Stimulated activated CD8-positive, alpha-beta memory T cell treated with anti-CD3 and anti-CD28 coated beads, Interleukin-4, amount 100 ng/mL, for 1 hour (primary cell): ENCODE measurements at places on chromosomes 2 and 18.

GRCh38 chr2:171741189-171741588, 53.9 kb downstream of the DYNC1I2 start:
- DNase-seq = no peak

- DNase-seq = no peak
Observed at GRCh38 chr2:231483398-231484329, 19.4 kb upstream of the NCL start.

GRCh38 chr2:7480431-7480830, 563.2 kb downstream of the RNF144A start:
- DNase-seq = no peak

DNA sequence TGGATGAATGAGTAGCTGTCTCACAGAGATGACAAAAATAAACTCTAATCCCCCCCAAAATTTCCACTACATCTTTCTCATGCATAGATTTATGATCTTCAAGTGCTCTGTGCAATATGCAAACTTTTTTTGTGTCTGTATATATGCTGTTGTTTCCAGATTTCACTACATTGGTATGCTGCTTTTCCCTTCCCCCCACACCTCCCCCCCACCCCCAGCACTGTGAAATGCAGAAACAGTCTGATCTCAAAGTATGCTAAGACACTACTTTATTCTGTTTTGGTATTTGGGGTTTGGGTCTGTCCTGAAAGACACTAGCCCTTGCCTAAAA, 524 bp upstream of the KLHL14 start:
- DNase-seq = no peak

- no peak for DNase-seq
Observed at GRCh38 chr18:32310774-32311173, 120.9 kb downstream of the MEP1B start.

GRCh38 chr18:31225668-31226067, 63.0 kb upstream of the DSC1 start:
- DNase-seq = no peak

DNA sequence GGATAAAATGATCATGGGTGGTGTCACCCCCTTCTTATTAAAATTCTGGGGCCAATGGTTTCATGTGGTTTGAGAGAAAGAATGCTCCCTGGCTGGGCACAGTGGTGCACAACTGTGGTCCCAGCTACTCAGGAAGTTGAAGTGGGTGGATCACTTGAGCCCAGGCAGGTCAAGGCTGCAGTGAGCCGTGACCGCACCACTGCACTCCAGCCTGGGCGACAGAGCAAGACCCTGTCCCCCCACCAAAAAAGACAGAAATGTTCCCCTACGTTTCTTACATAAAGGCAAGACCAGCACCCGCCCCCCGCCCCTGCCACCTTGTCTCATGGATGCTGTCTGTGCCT, 53.0 kb upstream of the ID2 start:
- no peak for DNase-seq

- DNase-seq = no peak
Observed at GRCh38 chr18:10604182-10604581, 78.4 kb downstream of the NAPG start.

DNA sequence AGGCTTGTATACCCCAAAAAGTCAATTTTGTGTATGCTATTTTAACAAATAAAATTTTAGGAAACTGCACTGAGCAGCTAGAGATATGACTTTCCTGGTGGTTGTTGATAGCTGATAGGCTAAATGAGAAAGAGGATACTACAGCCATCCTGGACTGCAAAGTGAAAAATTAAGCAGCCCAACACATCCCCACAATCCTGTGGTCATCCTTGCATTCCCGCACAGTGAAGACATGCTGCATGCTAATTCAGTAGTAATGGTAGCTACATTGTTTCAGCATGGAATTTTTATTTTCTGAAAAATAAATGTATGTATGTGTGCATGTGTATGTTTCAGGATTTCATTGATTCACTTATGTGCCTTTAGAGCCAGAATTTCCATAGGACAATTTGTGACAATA, 124.2 kb upstream of the CCDC68 start:
- no peak for DNase-seq

DNA sequence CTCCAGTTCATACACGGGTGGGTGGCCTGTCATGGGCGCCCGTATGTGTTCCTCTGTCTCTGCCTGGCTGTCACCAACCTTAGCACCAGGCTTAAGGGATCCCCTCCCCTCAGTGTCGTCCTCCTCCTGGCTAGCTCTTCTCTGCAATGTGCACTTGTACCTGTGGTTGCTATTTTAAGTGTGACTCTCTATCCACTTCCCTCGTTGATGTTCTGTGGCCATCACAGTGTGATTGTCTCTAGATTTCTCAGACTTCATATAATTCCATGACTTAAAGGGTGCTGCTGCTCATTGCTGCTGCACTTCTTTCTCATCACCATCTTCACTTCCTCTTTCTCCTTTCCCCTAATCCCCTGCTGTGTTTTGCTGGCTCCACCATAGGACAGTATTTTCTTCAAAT, 143.4 kb downstream of the EML6 start:
- DNase-seq = no peak

GRCh38 chr2:197031803-197032202, 105.3 kb upstream of the PGAP1 start:
- no peak for DNase-seq

DNA sequence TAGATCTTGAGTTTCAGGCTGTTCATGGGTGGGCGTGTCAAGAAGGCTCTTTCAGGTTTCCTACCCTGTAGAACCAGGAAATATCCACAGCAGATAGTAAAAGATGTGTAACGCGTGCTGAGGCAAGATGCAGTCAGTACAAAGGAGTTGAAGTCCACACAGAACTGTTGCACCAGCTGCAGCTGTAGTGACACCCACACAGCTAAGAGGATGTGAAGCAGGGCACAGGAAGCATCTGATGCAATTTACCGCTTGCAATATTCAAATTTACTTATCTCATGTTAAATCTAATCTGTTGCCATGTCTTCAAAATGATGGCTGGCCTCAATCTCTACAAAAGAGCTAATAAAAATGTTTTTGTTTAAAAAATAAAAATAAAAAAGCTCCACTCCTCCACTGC, 132.8 kb downstream of the ARHGAP15 start:
- no peak for DNase-seq

DNA sequence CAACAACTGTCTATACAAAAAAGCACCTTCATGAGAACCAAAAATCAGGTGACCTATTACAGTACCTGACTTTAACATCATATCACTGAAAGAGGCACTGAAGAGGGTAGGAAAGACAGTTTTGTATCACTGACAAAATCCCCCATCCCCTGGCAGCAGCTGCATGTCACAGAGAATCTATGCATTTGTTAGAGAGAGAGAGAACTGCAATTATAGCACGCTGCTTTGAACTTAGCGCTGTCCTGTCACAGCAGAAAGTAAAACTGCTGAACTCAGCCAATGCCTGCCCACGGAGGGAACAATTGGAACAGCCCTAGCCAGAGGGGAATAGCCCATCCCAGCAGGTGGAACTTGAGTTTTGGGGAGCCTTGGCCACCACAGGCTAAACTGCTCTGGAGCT, 75.1 kb upstream of the NOL4 start:
- no peak for DNase-seq

GRCh38 chr2:214631406-214631805, 178.1 kb downstream of the BARD1 start:
- DNase-seq = no peak

GRCh38 chr2:25787020-25787419, 91.3 kb downstream of the ASXL2 start:
- DNase-seq = no peak

GRCh38 chr18:39521164-39521563, 1955.6 kb upstream of the CELF4 start:
- no peak for DNase-seq

GRCh38 chr18:77096936-77097886, 35.4 kb downstream of the MBP start:
- no peak for DNase-seq

DNA sequence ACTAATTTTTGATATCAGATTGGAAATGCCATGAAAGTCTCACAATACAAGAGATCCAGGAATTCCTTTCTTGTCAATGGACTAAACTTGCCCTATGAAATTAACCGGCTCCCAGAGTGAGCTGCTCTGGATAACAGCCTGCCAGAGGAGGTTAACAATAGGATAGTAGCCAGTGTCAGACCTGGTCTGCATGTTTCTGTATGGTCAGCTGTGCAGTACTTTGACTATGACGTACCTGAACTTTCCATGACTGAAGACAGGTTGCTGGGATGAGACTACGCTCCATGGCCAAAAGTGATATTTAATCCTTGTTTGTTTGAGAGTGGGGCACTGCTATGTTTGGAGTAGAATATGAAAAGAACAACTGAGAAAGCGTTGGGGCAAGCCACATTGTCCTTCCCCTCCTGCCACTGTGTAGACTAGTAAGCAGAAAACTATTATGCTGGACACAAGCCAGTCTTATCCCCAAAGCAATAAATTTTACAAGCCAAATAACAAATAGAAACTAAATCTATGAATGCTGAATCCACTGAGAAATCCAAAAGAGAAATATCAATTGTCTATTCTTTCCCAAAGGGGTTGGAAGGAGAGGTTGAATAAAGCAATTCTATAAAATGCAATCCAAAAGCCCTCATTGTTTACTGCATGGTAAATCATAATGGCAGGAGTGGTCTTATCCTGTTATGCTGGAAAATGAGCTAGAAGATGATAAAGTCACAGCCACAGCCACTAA, 115.5 kb upstream of the CYP26B1 start:
- DNase-seq = no peak

GRCh38 chr18:51321696-51322095, 124.2 kb upstream of the MEX3C start:
- no peak for DNase-seq

GRCh38 chr2:62149708-62150107, 46.2 kb upstream of the B3GNT2 start:
- DNase-seq = no peak

DNA sequence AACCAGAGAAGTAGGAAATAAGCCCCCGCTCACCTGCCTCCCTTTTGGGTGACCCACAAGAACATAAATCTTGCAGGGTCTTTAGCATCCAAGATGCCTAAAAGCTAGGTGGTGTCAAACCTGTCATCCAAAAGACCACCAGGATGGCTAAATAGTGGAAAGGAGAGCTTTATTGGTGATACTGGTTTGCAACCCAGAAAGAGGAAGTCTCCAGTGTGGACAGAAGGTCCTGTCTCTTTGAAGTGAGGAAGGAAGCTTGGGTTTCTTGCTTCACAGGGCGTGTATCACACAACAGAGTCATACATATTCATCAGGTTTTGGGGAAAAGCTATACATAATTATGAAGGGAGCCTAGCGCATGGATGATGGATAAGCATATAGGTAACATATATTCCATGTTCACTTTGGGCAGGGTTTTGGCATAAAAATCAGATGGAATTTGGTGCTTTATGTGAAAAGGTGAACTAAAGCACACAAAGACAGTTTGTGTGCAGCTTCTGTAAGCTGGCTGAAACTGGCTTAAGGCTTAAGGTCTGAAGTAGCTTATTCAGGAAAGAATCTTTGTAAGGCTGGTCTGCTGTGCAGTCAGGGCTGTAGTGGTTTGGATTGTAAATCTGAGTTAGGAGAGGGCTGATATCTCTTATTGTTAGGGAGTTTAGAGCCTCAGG, 102.2 kb upstream of the MSH2 start:
- no peak for DNase-seq

DNA sequence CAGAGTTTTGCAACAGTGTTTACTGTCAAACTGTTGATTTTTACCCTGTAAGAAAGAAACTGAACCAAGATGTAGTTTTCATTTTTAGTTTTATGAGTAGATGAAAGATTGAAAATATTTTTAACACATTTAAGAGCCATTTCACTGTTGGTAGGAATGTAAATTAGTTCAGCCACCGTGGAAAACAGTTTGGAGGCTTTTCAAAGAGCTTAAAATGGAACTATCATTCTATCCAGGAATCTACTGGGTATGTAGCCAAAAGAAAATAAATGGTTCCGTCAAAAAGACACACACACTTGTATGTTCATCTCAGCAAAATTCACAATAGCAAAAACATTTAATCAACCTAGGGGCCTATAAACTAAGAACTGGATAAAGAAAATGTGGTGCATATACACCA, 729.8 kb upstream of the CDH7 start:
- no peak for DNase-seq

- no peak for DNase-seq
Observed at GRCh38 chr18:10259901-10260300, 194.5 kb upstream of the APCDD1 start.

GRCh38 chr2:187569042-187569441, 14.8 kb upstream of the TFPI start:
- DNase-seq = no peak

GRCh38 chr2:185967335-185967734, 228.7 kb downstream of the FSIP2 start:
- DNase-seq = no peak

DNA sequence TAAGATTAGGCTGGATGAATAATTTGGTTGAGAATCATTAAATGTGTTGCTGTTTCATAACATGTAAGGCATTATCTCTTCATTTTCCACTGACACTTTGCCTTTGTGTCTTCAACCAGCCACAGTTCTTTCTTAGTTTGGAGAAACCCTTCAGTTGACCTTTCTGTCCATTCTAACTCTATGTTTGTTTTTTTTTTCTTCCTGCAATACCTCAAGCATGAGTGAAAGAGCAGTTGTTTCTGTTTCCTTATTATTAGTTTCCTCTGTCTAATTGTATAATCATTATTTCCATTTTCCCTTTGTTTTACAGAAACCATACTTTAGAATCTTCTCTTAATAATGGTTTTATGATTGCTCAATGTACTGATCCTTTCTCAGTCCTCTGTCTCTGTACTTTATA, 25.6 kb downstream of the HADHB start:
- no peak for DNase-seq

DNA sequence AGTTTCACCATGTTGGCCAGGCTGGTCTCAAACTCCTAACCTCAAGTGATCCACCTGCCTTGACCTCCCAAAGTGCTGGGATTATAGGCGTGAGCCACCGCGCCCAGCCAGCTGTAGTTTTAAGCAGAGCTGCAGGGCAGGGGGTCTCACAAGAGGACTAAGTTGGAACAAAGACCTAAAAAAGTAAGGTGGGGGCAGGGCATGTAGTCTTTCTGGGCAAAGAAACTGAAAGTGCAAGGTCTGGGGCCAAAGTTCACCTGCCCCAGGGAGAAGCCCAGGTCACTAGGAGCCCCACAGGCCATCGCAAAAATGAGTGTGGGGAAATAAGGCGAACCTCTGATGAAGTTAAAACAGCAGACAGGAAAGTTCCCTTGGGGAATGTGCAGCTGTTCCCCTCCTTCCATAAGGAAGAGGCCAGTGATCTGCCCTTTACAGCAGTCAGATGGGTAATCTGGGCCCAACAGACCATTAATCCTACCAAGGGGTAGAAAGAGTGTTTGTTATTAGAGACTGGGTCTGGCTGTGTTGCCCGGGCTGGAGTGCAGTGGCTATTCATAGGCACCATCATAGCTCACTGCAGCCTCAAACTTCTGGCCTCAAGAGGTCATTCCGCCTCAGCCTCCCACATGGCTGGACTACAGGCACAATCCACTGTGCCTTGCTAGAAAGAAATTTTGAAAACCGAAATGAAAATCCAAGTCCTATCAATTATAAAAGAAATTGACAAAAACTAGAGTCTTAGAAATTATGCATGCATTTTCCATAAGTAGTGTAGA, 2.8 kb downstream of the SCLY start:
- no peak for DNase-seq

DNA sequence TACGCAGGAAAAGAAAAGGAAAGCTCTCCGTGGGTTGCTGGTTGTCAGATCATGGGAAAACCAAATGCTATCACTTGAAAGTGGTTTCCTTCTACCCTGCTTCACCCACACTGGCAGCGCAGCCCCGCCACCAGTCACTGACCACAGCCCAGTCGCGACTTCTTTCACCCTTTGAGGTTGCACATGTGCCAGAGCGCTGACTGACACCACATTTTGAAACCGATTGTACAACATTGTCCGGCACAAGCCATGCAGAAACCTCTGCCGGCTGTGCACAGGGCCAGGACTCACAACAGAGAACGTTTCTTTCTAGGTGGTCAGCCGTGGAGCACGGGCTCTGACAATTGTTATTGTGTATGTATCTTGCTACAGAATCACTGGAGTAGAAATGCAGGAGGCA, 827.2 kb upstream of the POU3F3 start:
- no peak for DNase-seq
